ENCODE measurements at places on chromosomes 1 and 21.

- no peak overlapping the region for H3K4me3 ChIP-seq
- peaks cover 9% of the 10 kb centered on the region for H3K4me1 ChIP-seq
- H3K27me3 ChIP-seq, result no peaks in the 10 kb centered on the region
- no peak overlapping the region for H3K27ac ChIP-seq
- H3K36me3 ChIP-seq, result peaks cover 32% of the 10 kb centered on the region
Observed at GRCh38 chr1:155657463-155657862, 31.1 kb downstream of the YY1AP1 start.

DNA sequence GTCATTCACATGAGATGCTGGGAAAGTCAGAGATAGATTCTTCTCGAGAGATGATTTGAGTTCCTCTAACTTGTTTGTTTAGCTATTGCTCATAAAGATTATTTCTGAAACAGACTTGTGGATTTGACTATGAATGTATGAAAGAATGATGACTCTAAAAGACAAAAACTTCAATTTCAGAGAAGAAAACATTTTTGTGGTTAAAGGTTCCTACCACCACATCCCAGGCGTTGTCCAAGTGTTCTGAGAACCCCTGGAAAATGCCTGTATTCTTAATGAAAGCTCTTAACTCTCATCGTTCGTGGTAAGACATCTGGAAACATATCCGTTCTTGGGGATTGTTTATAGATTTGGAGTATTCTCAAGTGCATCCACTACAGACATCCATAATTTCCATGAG is 228.7 kb downstream of the BARHL2 start:
- no peak overlapping the region for H3K4me3 ChIP-seq
- H3K27ac ChIP-seq, result no peak overlapping the region
- peaks cover 44% of the 10 kb centered on the region for H3K27me3 ChIP-seq
- no peaks in the 10 kb centered on the region for H3K4me1 ChIP-seq
- DNase-seq, result peak; percentile 5
- H3K36me3 ChIP-seq, result no peaks in the 10 kb centered on the region

DNA sequence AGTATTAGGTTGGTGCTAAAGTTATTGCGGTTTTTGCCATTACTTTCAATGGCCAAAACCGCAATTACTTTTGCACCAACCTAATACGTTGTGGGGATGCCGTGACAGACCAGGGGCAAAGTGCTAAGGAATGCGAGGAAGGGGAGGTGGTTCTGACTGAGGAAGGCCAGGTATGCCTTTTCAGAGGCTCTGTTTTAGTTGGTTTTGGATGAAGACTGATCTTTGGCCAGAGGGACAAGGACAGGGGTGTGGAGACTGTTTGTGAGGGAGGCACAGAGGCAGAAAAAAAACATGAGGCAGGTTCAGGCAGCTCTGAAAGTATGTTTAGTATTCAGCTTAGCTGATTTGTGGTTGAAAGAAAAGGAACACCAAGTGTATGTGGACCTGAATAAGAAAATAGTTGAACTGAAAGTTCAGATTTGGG is 358.2 kb downstream of the RPS6KC1 start:
- H3K4me3 ChIP-seq, result no peak overlapping the region
- no peaks in the 10 kb centered on the region for H3K36me3 ChIP-seq
- no peaks in the 10 kb centered on the region for H3K4me1 ChIP-seq
- H3K27ac ChIP-seq, result no peak overlapping the region
- no peak for DNase-seq
- peaks cover 61% of the 10 kb centered on the region for H3K27me3 ChIP-seq

DNA sequence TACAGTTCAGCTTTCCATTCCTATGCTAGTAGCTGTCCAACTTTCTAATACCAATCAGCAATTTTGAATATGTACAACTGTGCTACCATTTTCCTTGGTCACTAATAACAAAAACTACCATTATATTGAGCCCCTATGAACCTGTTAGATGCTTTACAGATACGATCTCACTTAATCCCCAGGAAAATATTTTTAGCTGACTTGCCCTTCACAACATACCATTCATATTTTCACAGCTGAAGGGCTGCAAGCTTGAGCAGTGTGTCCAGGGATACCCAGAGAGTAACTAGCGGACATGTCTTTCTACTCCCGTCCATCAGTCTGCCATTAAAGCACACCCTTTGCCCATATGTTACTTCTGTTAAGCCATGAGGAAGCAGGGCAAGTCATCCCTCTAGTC is 140.5 kb downstream of the SPATA46 start:
- no peaks in the 10 kb centered on the region for H3K27me3 ChIP-seq
- DNase-seq, result no peak
- no peak overlapping the region for H3K4me3 ChIP-seq

- H3K27me3 ChIP-seq, result peaks cover 75% of the 10 kb centered on the region
- 0 out of 2 replicates have a peak, but pooled peaks cover 6% of the 10 kb centered on the region for H3K4me1 ChIP-seq
- no peak overlapping the region for H3K4me3 ChIP-seq
- H3K36me3 ChIP-seq, result no peaks in the 10 kb centered on the region
Observed at GRCh38 chr1:241063276-241063675, 293.7 kb downstream of the RGS7 start.

- no peak for DNase-seq
- H3K4me3 ChIP-seq, result no peak overlapping the region
- H3K36me3 ChIP-seq, result no peaks in the 10 kb centered on the region
- H3K4me1 ChIP-seq, result peaks cover 24% of the 10 kb centered on the region
- H3K27me3 ChIP-seq, result no peaks in the 10 kb centered on the region
Observed at GRCh38 chr21:42012344-42012743, 2.2 kb upstream of the ZBTB21 start.

GRCh38 chr1:46477153-46477929 is 12.3 kb upstream of the DMBX1 start:
- DNase-seq, result peak; percentile 76
- no peak overlapping the region for H3K27ac ChIP-seq
- no peaks in the 10 kb centered on the region for H3K27me3 ChIP-seq
- no peak overlapping the region for H3K4me3 ChIP-seq
- H3K4me1 ChIP-seq, result peaks cover 6% of the 10 kb centered on the region

DNA sequence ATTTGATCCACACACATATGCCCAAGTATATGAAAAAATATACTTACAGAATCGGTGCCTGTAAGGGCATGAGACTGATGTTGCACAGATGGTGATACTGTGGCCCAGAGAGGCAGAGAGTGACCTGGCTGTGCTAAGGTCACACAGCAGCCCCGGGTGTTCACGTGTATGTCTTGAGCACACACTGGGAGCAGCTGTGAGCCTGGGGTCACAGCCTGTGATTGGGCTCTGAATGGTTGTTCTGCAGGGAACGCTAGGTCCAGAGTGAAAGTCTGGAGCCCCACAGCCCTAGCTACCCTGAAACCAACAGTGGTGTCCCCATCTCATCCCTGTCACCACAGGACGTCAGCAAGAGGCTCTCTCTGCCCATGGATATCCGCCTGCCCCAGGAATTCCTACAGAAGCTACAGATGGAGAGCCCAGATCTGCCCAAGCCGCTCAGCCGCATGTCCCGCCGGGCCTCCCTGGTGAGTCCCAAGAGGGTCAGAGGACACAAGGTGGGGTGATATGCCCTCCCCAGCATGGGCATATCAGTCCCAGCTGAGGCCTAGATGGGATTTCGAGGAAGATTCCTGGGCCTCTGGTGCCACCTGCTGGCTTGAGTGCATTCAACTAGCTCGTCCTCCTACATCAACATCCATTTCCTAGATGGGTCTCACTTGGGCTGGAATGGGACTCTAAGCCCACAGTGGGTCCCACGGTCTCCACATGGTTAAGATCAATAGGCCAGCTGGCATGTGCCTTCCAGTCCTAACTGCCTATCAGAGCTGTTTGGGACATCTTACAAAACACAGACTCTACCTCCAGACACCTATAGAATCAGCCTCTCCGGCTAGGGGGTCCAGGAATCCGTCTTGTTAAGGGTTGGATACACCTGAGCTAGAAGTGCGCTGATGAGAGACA is 19.7 kb downstream of the CDK18 start:
- H3K27ac ChIP-seq, result no peak overlapping the region
- H3K4me3 ChIP-seq, result no peak overlapping the region
- no peaks in the 10 kb centered on the region for H3K36me3 ChIP-seq
- DNase-seq, result peak; percentile 90

DNA sequence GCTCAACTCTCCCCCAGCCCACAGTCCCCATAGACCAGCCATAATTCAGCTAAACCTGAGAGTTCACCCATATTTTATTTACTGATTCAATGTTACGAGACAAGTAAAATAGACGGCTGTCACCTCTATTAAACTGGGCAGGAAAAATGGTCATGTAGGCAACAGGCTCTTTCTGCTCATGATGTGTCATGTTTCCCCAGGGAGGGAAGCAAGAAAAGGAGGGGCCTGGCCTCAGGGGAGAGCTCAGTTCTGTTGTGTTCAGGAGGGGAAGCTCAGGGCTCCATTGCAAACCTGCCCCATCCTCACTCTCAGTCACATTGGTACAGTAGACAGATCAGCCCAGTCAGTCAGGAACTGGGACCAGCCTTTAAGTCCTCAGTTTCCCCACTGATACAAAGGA is 12.8 kb downstream of the GRIK3 start:
- DNase-seq, result no peak
- no peaks in the 10 kb centered on the region for H3K4me1 ChIP-seq
- no peak overlapping the region for H3K4me3 ChIP-seq
- H3K36me3 ChIP-seq, result no peaks in the 10 kb centered on the region

DNA sequence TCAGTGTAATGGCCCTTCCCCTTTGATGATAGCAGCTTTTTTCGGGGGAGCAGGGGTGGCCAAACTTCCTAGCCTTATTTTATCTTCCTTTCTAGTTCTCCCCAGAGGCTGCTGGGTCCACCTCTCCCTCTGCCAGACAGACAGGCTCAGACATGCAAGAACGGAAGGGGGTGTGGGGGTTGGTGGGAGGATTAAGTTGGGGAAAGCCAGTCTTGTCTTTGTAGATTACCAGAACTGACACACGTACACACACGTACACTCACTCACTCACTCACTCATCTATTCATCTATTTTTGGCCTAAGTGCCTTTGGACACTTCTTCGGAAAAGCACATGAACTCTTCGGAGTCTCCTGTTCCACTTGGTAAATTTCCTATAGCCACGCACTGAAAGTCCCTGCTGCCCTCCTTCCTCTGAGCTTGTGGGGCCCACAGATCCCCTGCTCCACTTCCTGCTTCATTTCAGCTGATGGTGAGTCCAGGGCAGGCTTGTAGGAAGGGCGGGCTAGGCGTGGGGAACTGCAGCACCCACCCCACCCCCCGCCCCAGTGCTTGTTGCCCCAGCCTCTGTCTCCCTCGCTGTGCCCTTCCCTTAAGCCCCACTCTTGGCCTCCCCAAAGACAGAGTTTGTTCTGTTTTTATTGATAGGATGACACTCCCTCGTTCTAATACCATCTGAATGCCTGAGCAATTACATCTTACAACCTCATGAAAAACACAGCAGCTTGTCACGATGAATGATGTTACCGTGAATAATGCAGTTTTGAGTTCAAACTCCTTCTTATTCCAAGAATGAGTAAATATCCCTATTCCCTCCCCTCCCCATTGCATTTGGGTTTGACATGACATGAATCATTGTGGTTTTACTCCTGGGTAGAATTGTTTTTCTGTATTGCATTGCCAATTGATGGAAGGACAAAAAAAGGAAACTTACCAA is 60.7 kb upstream of the ATP5PO start:
- H3K27ac ChIP-seq, result peak overlapping the region; percentile 98
- DNase-seq, result peak; percentile 98
- H3K4me1 ChIP-seq, result peaks cover 48% of the 10 kb centered on the region

GRCh38 chr21:17402937-17403336 is 109.9 kb upstream of the CXADR start:
- DNase-seq, result no peak
- no peaks in the 10 kb centered on the region for H3K36me3 ChIP-seq
- peaks cover 7% of the 10 kb centered on the region for H3K27me3 ChIP-seq
- no peaks in the 10 kb centered on the region for H3K4me1 ChIP-seq
- H3K27ac ChIP-seq, result no peak overlapping the region

- H3K4me1 ChIP-seq, result peaks cover 83% of the 10 kb centered on the region
- no peaks in the 10 kb centered on the region for H3K27me3 ChIP-seq
Observed at GRCh38 chr1:234961456-234962339, 166.9 kb downstream of the TOMM20 start.

DNA sequence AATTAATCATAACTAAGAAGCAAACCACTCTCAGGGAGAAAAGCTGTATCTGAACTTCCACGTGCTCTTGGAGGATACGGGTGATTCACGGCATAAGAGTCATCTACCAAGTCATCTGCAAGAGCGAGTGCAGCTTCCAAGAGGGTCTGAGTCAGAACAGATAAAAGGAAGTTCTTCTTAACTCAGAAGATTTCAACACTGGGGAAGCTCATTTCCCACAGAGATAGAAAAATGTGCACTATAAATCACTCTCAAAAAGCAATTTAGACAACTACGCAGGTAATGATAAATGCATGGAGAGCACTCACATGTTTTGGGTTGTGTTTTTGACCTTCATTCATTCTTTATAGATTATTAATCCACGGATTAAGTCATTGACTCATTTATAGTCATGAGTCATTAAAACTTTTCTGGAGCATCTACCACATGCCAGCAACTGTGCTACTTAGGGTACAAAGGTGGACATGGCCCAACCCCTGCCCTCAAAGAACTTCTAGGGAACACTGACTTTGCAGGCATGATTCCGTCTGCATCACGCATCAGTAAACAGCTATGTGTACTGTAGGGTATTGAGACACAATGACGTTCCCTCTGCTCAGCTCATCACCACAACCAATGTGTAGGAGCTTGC is 20.8 kb downstream of the KCNJ15 start:
- peak; percentile 95 for DNase-seq
- H3K4me1 ChIP-seq, result peaks cover 21% of the 10 kb centered on the region
- H3K27me3 ChIP-seq, result no peaks in the 10 kb centered on the region
- H3K36me3 ChIP-seq, result no peaks in the 10 kb centered on the region
- no peak overlapping the region for H3K4me3 ChIP-seq

DNA sequence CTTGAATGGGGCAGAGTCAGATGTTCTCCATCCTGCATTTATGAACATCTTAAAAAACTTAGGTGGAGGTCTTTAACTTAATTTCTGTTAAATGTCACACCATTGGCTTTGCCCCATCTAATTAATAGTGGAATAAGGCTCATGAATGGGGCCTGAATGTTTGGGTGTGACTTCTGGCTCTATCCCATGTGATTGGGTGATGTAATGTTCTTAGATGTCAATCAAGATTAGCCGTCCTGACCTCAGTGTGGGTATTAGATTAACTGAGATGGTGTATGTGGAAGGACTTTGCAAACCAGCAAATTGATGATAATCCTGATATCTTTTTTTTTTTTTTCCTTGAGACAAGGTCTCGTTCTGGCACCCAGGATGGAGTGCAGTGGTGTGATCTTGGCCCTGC is 38.1 kb downstream of the C1orf21 start:
- H3K4me1 ChIP-seq, result peaks cover 17% of the 10 kb centered on the region
- H3K27me3 ChIP-seq, result no peaks in the 10 kb centered on the region
- no peaks in the 10 kb centered on the region for H3K36me3 ChIP-seq
- no peak for DNase-seq
- H3K4me3 ChIP-seq, result no peak overlapping the region

All from PC-3 (cell line).